ENCODE measurements at places on chromosomes 7 and 10.

- DNase-seq = no peak
These were observed 1454.8 kb upstream of the LRRTM3 start for GRCh38 chr10:65470986-65471385.

GRCh38 chr10:100985336-100985735 lies 2.0 kb downstream of the MRPL43 start:
- no peak for DNase-seq

DNA sequence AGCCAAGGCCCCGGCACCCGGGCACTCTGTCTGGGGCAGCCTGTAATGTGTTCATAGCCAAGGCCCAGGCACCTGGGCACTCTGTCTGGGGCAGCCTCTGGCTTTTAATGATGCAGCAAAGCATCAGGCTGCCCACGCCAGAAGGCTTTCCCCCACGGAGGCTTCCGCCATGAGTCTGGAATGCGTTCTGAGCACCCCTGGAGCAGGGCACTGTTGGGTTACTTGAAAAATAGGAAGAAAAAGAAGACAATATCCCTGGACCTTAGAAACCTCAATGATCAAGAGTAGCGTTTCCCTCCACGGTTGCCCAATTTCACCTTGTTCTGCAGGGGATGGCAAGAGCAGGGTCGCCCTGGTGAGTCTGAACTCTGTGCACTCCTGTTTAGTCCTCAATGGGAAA lies 565.0 kb downstream of the PTPRN2 start:
- DNase-seq = no peak

GRCh38 chr7:23476286-23477156 lies 6.2 kb upstream of the IGF2BP3 start:
- DNase-seq = no peak

GRCh38 chr10:51014680-51015389 lies 59.5 kb upstream of the PRKG1 start:
- no peak for DNase-seq

DNA sequence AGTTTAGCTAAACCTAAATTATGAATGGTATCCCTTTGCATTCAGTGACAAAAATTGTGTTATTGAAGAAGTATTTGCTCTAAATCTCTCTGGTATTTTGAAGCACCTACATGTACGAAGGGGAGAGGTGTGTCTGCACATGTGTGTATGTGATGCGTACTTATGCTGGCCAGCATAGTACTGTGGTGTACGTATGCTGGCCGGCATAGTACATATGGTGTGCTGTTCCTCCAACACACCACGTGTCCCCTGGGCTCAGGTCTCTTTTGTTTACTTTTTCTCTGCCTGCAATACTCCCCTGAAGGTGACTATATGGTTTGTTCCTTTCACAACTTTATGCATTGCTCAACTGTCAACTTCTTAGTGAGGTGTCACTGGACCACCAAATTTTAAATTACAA lies 360.3 kb downstream of the CRPPA start:
- no peak for DNase-seq

DNA sequence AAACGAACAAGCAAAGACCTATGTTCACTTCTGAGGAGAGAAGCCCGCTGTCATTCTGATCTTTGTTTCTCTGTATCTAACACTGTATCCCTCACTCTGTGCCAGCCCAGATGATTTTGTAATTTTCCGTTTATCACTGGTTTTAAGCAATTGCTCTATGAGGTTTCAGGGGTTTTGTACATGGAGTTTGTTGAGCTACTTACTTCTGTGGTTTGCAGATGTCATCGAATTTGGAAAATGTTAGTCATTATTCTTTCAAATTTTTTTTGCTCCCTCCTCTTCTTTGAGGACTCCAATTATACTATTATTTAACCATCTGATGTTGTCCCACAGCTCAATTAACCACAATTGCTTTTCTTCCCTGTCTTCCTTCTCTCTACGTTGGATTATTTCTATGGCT lies 650.9 kb upstream of the IGFBP3 start:
- DNase-seq = no peak

GRCh38 chr10:69786791-69787190 lies 14.9 kb upstream of the COL13A1 start:
- peak; percentile 70 for DNase-seq

GRCh38 chr10:30050411-30050810 lies 9.0 kb downstream of the JCAD start:
- no peak for DNase-seq

DNA sequence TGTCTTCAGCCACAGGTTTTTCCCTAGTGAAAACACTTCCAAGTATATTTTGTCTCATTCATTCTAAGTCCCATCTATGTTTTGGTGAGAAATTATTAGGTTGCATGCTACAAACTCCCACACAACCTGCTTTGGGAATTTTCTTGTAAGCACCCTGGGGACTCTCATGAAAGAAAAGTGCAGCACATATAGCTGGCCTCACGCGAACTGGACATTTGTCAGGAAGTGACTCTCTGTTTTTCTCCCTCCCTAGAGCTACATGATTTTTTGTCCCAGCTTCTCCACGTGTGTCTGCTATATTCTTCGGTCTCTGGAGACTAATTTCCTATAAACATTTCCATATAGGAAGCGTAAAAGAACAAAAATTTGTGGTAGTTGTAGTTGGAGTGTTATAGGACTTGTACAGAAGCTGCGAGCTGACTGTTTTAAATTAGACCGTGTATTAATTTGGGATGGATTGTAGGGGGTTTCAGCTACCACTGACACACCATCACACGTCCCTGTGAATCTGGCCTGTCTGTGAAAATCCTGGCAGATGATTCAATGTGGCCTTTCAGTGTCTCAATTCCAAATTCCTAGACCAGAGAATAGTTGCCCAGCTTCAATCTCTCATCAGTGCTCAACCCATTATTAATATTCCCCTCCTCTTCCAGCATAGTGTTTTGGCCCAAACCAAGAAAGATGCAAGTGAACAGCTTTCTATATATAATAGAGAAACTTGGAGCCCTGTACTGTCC lies 40.2 kb downstream of the ARL4A start:
- DNase-seq = no peak

- DNase-seq = no peak
These were observed 8.8 kb downstream of the PDAP1 start for GRCh38 chr7:99399597-99399996.

GRCh38 chr10:110416776-110417711 lies 80.7 kb upstream of the DUSP5 start:
- no peak for DNase-seq

GRCh38 chr10:122056431-122057094 lies 67.6 kb downstream of the TACC2 start:
- DNase-seq = no peak

- DNase-seq = no peak
These were observed 75.5 kb downstream of the DGKI start for GRCh38 chr7:137771273-137771672.

DNA sequence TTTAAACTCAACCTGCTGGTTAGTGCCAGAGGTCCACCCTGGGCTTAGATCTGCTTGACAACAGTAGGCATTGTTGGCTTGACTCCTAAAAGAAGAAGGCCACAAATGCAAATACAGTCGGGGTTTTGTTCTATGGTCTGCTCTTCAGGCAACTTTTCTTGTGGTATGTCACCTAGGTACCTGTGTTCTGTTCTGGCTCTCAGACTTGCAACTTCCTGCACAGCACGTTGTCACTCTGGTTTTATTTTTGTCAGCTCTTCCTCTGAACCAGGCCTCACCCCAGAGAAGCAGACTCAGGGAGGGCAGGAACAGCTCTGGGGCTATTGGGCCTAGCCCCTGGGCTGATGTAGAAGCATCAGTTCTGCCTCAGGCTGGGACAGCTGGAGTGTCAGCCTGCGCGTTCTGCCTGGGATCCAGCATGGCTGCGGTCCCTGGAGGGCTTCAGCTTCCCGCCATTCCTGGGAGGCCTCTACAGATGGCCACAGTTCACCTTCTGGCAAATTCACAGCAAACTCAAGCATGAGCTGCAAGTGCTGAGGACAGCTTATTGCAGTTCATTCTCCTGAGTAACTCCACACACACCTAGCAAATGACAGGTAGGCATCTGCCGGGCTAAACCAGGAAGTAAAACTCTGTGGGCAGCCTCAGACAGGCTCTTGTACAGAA lies 11.0 kb upstream of the PDCD4 start:
- peak; percentile 69 for DNase-seq

DNA sequence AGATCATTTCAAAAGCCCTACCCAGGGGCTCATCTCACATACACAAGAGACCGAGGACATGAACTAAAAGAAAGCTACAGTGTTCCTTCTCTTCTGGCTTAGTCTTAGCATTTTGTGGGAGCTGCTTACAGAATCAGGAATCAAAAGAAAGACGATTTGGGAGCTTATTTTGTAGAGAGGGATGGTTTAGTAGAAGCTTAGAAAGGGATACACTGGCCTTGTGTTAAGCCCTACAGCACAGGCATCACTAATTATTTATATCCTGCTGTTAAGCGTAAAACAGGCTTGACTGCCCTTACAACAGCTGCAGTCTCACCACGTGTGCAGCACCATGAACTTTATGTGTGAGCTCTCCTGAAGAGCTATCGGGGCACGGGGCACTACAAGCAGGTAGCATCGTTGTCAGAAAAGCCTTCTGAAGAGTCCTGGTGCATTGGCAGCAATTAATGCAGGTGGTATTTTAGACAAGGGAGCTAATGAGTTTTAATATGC lies 798.3 kb downstream of the NXPH1 start:
- no peak for DNase-seq

- no peak for DNase-seq
These were observed 17.3 kb upstream of the INPP5A start for GRCh38 chr10:132520177-132520811.

DNA sequence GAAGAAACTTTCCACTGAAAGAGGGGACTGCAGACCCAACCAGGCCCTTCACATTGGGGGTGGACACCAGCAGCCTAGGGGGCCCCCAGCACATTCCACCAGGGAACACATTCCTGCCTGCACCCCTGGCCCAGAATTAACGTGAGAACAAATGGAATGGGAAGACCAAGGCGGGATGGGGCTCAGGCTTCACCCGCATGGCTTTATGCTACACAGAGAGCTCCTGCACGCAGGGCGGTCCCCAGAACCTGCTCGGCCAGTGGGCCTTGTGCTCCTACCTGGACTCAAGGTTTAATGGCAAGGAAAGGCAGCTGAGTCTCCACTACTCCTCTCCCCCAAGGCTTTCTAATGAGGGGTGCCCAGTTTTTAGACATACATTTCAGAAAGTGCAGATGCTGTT lies 146.3 kb upstream of the GPR26 start:
- DNase-seq = no peak

- DNase-seq = no peak
These were observed 257.5 kb downstream of the INHBA start for GRCh38 chr7:41445432-41445831.

DNA sequence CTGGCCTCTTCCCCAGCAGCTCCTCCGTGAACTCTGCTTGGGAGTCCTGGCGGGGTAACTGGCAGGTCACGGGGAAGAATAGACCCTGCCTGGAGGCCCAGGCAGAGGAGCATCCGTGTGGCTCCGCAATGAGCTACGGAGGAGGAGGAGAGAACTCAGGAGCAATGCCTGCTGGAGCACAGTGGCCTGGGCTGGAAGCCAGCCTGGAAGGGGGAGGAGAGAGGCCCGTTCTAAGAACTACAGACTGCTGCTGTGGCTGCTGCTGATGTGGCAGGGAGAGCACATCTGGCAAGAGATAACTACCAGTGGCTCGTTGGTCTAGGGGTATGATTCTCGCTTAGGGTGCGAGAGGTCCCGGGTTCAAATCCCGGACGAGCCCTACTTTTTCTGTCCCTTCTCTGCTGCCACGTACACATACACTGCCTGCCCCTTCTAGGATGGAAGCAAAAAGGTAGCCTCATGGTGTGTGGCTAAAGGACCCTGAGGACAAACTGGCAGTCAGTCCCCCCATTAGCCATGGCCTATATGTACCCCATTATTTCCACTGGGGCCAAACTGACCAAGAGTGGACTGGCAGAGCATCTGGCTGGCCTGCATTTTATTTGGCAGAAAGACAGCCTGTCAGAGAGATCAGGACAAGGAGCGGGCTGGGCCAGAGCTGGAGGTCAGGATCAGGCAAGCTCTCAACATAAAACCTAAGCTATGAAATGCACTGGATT lies 7.7 kb upstream of the OPN1SW start:
- DNase-seq = peak; percentile 46

- DNase-seq = no peak
These were observed 52.7 kb downstream of the VWDE start for GRCh38 chr7:12350971-12351370.

DNA sequence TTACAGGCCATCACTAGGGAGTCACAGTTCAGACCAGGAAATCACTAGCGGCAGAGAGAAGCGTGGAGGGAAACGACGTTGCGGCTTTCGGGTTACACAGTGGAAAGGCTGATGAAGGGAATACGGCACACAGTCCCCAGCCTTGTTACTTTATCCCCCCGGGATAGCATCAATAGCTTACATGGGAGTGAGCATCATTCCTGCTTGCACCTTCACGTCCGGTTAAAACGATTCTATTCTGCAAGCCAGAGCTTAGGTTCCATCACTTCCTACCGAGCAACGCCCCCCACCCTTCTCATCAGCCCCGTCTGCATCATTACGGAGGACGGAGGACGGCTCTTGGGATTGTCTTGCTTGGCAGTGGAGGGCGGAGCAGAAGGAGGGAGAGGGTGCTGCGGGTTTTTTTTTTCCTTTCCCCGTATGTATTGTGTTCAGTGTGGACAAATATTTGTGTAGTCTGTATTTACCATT lies 124.9 kb downstream of the CLEC2L start:
- DNase-seq = no peak

DNA sequence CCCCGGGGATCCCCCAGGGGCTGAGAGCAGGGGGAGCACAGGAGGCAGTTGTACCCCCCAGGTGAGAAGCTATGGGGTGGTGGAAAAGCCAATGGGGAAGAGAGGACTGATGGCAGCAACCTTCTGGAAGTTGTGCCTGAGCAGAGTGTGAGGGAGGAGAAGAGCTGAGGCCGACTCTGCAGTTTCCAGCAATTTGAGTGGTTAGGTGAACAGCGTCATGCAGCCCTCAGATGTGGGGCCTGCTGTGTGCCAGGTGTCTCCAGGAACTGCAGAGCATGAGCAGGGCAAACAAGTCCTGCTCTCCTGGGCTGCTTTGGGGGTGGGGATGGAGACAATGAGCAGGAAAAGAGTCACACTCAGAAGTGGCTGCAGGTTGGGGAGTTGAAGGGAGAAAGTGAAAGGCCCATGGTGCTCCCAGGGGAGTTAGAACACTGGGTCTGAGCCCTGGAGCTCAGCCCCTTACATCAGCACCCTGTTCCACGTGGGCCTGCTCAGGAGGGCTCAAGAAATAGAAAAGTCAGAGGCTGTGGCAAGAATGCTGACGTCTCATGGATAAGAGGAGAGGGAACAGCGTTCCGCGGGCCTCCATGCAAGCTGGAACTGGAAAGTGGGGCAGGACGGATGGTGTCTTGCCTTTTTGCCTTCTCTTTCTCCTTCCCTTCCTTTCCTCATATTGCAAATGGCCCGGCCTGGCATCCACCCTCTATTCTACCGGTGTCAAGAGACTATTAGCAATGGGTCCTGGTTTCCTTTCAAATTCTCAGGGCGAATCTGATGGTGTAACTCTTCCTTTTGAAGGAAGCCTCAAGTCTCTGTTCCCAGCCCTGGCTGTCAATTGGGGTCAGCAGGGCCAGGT lies 4.0 kb upstream of the AFAP1L2 start:
- no peak for DNase-seq

- DNase-seq = no peak
These were observed 117.5 kb downstream of the TRIL start for GRCh38 chr7:28840592-28840995.

- no peak for DNase-seq
These were observed 13.5 kb upstream of the EGFR start for GRCh38 chr7:55005241-55005851.

- DNase-seq = no peak
These were observed 67.5 kb downstream of the ALOX5 start for GRCh38 chr10:45441239-45442190.

- no peak for DNase-seq
These were observed 48.0 kb downstream of the BRAF start for GRCh38 chr7:140876519-140877248.

GRCh38 chr7:303884-304573 lies 14.1 kb downstream of the FOXL3 start:
- no peak for DNase-seq

- no peak for DNase-seq
These were observed 28.0 kb upstream of the CTTNBP2 start for GRCh38 chr7:117901089-117901797.
